ENCODE measurements at places on chromosomes 2 and 18.

GRCh38 chr18:31555971-31556747, 35.5 kb upstream of the TTR start:
- DNase-seq, result peak; percentile 61

- no peak for DNase-seq
Measured at GRCh38 chr2:50564766-50565165, 467.2 kb downstream of the NRXN1 start.

DNA sequence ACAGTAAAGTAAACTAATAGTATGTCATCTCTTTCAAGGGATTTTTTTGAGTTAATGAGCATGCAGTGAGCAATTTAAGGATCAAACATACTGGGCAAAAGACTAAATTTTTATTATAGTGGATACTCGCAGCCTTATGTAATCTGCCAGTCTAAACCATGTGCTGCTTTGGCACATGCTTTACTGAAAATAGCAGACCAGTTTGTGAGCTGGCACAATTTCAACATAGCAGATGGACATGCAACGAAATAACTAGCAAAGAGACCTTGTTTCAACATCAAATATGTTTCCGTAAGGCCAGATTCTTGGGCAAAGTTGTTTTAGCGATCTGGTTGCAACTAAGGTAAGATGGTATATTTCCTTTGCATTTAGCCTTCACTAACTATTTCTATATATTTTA, 807.3 kb downstream of the NR4A2 start:
- no peak for DNase-seq

DNA sequence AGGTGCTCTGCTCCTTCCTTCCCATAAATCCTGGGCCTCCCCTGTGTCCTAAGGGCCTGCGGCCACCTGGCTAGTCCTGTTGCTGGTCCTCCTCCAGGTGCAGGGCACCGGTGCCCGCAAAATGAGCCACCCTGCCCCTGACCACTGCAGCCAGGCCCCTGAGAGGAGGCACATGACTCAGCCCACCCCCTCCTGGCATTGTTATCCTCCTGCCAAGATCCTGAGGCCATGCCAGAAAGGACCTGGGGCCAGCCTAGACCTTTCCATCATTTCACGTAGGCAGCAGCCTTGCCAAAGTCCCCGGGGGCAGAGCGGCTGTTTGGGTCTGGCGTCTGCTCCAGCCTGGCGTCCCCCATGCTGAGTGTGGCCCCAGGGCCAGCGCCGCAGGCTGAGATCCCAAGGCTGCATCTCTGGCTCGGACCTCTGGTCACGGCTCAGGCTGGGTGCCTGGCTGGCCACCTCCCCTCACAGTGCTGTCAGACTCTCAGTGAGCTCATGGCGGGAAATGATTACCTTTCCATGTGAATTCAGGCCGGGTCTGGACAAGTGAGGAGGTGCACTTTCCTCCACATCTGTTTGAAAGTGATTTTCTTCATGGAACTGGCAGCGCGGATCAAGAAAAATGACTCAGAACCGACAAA, 81.0 kb downstream of the NDUFA10 start:
- DNase-seq, result no peak

DNA sequence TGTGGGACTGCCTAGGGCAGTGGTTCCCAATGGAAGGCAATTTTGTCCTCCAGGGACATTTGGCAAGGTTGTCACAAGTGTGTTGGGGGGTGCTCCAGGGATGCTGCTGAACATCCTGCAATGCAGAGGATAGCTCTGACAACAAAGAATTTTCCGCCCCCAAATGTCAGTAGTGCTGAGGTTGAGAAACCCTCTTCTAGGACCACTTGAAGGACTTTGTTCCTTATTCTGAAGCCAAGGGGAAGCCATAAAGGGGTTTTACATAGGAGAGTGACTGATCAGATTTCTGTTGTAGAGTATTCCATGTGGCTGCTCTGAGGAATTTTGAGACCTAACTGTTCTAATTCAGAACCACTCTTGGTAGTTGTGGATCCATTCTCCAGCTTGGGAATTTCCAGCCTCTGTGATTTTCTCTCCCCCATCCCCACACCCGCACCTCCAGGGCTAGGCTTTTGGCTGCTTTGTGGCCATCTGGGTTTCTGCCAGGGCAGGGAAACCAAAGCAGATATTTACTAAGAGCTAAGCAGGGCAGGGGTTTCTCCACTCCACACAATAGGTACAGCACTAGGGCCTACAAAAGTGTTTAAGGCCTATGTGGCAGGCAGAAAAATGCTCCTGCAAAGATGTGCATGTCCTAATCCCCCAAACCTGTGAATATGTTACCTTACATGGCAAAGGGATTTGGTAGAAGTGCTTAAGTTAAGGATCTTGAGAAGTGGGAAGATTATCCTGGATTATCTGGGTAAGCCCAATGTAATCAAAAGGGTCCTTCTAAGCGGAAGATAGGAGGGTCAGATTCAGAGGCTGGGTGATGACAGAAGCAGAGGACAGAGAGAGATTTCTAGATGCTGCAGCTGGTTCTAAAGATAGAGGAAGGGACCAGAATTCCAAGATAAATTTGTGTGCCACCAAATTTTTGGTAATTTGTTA, 135.4 kb downstream of the TMEM17 start:
- DNase-seq, result no peak

GRCh38 chr2:18106841-18107240, 228.4 kb downstream of the KCNS3 start:
- no peak for DNase-seq

DNA sequence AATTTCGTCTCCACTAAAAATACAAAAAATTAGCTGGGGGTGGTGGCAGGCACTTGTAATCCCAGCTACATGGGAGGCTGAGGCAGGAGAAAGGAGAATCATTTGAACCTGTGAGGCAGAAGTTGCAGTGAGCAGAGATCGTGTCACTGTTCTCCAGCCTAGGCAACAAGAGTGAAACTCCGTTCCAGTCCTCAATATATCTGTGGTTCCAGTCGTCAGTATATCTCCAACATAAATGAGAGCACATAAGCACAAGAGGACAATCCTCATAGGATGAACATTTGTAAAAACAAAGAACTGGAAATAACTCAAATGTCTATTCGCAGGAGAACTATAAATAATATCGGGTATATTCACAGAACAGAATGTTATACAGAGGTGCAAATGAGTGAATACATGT, 13.1 kb upstream of the PLEK start:
- DNase-seq, result no peak

- DNase-seq, result no peak
Measured at GRCh38 chr2:8628179-8628865, 53.5 kb upstream of the ID2 start.

All from SK-N-DZ (cell line).